Adrenal gland (tissue), 19 donors: ENCODE measurements at places on chromosomes 11 and 22.

DNA sequence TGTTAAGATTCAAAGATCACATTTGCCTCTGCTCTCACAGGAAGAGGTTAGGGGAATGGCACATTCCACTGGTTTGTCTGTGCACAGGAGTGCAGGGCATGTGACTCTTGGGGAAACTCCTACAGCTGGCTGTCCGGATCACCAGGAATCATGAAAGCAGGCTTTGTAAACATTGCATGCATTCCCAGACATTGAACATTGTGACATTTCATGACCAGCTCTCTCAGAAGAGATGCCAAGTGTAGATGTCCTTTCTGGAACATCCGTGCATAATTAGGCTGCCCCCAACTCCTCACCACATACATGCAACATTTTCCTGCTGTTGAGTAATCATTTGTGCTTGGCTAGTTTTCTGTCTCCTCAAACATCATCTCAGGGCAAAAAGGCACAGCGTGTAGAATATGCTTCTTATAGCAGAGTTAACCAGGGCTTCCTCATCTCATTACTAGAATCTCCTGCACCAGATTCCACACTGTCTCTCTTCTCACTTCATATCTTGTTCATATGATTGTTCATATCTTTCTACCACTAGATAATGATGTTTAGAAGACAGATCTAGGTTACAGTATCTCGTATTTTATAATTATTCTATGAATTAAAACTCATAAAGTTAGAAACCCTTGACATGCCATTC, 694.7 kb downstream of the NTM start:
- no peak for DNase-seq

GRCh38 chr22:19612866-19613572, 88.8 kb upstream of the CLDN5 start:
- DNase-seq, result no peak

GRCh38 chr22:49712195-49712791, 115.4 kb downstream of the BRD1 start:
- no peak for DNase-seq

DNA sequence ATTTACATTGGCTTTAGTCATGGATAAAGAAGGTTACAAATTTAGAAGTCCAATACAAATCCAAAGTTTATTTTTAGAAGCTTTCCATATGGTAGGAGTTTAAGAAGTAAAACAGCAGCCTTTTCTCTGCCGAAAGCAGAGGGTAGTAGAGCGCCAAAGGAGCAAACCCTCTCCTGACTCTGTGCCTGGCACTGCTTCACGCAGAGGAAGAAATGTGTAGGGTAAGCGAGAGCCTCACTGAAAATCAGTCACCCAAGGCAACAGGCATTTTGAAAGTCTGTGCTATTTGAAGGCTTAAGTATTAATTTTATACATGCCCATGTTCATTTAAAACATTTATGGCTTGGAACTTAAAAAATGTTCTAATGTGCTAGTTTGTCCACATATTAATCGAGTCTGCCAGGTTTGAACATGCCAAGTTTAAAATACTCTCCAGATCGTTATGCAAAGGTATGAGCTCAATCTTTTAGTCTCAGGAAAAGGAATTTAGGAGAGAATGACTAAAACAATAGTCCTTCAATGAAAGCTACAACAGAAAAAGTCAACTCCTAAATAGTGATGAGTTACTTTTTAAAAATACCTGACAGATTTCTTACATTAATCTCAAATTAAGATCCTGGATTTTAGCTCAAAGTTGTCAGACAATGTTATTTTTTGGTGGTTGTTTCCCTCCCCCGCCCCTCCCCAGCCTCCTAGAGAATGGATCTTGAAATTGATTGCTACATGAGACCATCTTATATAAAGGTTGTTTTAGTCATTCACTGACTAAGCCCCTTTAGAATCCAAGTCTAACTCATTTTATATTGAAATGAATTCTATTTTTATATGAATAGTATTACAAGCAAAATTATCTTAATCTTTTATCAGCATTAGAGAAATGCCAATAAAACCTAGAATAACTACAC, 38.7 kb downstream of the MRTFA start:
- no peak for DNase-seq

DNA sequence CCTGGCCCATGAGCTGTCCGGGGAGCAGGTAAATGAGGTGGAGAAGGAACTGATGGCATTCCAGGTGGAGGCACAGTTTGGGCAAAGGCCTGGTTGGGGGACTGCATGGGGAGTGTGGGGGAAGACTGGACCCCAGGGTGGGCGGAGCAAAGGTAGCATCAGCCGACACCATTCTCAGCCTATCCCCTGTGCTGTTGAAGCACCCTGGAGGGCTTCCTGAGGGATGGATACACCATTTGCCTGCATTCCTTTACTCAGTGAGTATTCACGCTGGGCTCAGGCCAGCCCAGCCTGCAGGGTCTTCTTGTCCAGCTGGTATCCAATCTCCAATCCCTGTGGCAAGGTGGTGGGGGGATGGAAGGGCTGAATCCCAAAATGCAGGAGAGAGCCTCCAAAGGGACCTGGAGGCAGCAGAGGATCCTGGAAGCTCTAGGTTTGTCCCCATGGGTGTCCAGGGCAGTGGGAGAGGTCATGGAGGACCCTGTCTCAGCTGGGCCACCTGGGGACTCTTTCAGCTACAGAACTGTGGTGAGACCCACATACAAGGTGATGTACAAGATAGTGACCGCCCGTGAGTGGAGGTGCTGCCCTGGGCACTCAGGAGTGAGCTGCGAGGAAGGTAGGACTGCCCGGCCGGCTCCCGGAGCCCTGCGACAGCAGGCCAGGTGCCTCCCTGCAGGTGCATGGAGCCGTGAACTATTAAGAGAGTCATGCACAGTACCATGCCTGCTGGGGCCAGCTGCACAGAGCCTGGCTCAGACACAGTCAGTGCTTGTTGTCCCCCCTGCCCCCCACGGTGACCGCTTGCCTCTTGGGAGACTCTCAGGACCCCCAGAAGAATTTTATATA, 9.5 kb downstream of the EMID1 start:
- no peak for DNase-seq

DNA sequence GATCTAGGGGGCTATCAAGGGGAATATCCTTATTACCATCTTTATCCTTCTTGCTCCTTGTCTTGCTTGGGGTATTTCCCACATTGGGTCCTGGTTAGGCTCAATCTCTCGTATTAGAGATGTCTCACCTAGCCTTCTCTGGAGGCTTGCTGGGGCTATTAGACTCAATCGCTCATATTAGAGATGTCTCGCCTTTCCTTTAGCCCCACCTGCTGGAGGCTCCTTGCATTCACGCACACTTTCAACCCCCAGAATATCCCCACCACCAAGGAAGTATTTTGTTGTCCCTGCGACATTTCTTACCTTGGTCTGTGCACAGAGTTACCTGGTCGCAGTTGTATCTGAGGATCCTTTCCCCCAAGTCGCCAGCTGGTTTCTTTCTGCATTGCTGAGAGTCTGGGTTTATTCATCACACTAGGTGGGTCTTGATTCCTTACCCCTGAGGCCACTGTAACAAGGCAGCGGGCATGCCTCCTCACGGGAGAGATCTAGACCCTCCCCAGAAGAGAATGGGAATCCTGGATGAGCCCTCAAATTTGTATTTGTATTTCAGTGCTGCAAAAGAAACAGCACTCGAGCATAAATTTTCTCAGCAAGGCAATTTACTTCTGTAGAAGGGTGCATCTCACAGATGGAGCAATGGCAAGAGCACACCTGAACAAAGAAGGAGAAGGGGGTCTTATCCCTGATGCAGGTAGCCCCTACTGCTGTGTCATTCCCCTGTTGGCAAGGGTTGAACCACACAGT, 15.9 kb upstream of the HYLS1 start:
- DNase-seq, result no peak
